ENCODE measurements at places on chromosomes 5 and 9.

DNA sequence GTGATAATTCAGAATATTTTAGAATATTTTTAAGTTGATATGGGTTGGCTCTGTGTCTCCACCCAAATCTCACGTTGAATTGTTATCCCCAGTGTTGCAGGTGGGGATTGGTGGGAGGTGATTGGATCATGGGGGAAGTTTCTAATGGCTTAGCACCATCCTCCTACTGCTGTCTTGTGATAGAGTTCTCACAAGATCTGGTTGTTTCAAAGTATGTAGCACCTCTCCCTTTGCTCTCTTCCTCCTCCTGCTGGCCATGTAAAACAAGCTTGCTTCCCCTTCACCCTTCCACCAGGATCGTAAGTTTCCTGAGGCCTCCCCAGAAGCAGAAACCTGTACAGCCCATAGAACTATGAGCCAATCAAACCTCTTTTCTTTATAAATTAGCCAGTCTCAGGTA, 214.6 kb upstream of the C9orf72 start:
- no peak for DNase-seq

DNA sequence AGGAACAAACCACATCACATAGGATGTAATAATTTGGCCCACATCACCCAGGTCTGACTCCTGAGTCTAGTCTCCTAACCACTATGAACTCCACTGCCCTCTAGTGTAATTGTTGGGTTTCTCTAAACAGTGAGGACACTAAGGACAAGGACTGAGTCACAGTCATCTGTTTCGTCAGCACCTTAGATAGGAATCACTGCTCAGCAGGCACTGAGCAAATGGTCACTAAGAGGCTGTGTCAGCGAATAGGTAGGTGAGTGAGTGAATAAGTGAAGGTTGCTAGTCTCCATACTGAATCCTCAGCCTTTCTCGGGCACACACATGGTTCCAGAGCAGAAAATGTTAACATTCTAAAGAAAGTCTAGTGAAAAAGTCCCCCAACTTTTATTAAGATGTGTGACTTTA, 278.6 kb downstream of the SPOCK1 start:
- DNase-seq = peak; percentile 87

DNA sequence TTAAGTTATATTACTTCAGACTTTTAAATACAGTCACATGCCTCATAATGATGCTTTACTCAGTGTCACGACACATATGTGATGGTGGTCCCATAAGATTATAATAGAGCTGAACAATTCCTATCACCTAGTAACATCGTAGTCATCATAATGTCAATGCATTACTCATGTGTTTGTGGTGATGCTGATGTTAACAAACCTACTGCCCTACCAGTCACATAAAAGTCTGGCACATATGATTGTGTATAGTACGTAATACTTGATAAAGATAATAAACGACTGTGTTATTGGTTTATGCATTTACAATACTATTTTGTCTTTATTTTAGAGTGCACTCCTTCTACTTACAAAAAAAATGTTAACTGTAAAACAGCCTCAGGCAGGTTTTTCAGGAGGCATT, 103.7 kb downstream of the PAM start:
- no peak for DNase-seq

DNA sequence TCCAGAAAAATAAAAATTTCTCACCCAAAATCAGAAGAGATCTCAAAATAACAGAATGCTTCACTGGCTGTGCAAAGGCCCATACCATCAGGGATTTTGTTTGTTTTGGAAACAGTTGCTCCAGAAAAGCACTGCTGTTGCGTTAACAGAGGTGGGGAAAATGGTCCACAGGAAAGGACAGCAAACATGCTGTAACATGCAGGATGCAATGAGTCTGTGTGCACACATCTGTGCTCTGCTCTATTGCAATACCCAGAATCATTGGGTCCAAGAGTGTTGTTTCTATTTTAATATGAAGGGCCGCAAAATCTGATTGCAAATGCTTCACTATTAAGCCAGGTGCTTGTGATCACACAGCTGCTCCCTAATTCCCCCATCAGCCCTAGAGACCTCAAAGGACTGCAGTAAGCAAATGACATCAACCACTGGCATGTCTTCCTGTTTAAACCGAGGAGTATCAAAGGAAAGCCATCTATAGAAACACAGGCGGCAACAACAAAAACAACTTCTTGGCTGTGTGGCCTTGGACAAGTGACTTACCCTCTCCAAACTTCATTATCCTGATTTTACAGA, 141.0 kb downstream of the DCP2 start:
- no peak for DNase-seq

GRCh38 chr9:363274-363612, 148.6 kb downstream of the DOCK8 start:
- no peak for DNase-seq

GRCh38 chr5:173643964-173644363, 27.5 kb upstream of the BOD1 start:
- peak; percentile 52 for DNase-seq

DNA sequence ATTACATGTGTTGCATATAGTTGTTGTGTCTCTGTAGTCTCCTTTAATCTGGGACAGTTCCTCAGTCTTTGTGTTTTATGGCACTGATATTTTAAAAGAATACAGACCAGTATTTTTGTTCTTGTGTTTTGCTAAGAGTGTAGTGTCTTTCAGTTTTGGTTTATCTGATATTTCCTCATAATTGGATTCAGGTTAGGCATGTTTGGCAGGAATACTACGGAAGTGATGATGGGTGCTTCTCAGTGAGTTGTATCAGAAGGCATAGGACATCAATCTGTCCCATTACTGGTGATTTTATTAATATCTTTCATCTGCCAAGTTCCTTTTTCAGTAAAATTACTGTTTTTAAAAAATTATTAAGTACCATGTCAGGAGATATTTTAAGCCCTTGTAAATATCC, 212.9 kb downstream of the ARHGEF28 start:
- DNase-seq = no peak

- no peak for DNase-seq
Measured at GRCh38 chr9:130665431-130666392, 1.3 kb downstream of the PRDM12 start.

GRCh38 chr9:111427186-111427585, 57.0 kb downstream of the ECPAS start:
- DNase-seq = no peak

DNA sequence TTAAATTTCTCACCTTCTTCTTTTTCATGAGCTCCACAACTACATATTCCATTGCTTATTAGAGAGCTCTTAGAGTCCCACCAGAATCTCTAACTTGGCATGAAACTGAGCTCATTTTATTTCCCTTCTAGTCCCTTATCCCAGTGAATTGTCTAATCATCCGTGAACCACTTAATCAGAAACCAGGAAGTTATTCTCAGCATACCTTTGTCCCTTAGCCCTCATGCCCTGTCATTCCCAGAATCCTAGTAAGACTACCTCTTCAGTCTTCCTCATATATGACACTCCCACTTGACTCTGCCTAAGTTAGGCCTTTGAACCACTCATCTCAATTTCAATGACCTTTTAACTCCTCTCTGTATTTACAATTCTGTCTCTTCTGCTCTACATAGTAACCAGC, 93.0 kb upstream of the PAPPA start:
- DNase-seq = no peak

- DNase-seq = no peak
Measured at GRCh38 chr5:115070737-115071136, 99.0 kb downstream of the TRIM36 start.

DNA sequence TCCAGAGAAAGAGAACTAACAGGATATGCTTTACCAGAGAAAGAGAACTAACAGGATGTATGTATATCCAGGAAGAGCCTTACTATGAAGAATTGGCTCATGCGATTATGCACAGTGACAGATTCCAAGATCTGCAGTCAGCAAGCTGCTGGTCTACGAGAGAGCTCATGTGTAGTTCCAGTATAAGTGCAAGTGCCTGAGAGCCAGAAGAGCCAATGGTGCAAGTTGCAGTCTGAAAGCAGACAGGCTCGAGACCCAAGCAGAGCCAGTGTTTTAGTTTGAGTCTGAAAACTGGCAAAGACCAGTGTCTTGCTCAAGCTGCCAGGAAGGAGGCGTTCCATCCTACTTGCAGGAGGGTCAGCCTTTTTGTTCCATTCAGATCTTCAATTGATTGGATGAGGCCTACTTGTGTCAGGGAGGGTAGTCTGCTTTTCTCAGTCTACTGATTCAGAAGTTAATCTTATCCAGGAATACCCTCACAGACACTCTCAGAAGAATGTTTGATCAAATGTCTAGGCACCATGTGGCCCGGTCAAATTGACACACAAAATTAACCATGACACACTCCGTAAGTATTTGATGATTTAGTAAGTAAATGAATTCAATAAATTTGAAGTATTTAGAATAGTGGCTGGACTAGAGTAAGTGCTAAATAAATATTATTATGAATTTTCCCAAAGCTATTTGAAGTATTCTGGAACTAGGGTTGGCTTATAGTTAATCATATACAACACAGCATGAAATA, 372.1 kb upstream of the SGCD start:
- no peak for DNase-seq

- no peak for DNase-seq
Measured at GRCh38 chr5:75200776-75201175, 35.9 kb downstream of the ANKRD31 start.

DNA sequence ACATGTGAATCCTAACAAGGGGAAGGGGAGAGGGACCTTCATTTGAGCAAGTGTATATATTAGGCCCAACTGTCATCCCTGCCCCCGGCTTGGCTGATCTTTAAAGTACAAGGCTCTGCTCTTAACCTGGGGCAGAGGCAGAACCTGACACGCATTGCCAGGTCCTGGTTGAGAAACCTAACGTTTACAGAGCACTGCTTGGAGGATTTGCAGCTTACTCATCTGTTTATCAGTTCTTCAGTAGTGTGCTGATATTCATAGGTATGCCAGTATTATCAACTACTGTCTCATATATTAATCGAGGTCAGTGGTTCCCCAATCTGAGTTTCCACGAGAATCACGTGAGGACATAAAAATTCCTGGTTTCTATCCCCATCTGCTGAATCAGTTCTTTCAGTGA, 50.4 kb downstream of the ACO1 start:
- no peak for DNase-seq

GRCh38 chr5:159873680-159874079, 42.6 kb upstream of the ADRA1B start:
- no peak for DNase-seq

DNA sequence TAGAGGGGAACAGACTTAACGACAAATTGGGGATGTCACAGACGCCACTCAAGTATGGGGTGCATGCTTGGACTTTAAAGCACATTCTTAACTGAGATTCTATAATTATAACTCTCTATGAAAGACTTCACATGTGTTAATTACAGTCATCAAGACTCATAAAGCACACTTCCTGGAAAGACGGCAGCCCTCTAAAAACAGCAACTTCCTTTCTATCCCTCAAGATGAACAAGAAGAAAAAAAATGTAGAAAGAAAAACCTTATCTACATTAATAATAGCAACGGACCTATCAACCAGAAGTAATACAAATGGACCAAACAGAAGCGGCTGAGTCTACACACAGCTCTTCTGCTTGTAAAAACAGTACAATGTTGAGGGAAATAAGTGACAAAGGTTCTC, 21.2 kb downstream of the GNAQ start:
- no peak for DNase-seq

DNA sequence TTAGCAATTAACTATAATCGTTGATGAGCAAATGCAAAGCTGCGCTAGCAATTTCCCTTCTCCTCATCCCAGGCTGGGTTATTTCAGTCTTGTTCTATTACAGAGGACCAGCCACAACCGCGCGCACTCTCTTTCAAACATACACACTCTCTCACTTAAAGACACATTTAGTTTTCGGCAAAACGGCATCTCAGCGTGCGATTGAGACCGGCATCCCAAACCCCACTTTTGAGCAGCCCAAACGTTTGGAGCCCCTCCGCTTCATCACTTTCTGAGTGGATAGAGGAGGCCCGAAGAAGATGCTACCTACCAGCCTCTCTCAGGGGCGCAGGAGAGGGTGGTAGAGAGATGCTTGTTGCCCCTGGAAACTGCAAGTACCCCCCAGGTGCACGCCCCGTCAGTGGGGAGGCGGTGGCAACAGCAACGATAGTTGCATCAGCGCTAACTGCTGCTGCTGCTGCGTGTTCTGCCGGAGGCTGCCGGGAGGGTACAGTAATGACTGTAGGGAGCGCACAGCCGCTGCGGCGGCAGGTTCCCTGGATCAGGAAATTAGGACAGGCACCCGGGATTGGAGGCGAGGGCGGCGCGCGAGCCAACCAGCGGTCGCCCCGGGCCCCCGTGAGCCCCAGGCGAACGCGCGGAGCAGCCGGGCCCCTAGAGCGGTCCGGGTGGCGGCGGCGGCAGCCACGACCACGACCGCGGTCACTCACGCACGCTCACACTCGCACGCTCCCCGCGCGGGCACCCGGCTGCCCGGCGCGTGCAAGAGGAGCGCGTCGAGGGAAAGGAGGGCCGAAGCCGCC, 467 bp upstream of the VLDLR start:
- DNase-seq = peak; percentile 96

DNA sequence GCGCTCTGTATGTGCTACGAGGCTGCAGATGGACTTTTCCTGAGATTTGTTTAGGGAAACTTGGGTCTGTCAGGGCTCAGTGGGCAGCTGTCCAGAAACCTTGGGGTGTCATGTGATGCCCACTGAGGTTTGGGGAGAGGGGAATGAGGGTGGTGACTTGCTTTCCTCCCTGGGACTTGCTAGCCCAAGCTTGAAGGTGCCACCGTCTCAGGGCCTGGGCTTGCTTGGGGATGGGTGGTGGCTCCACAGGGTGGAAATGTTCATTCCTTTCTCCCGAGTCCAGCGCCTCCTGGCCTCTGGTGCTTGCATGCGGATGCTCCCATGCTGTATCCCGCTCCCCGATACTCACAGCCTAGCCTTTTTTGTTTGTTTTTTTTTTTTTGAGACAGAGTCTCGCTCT, 33.3 kb downstream of the ZNF618 start:
- DNase-seq = no peak

- DNase-seq = peak; percentile 62
Measured at GRCh38 chr9:86246752-86247161, 12.7 kb downstream of the C9orf153 start.

DNA sequence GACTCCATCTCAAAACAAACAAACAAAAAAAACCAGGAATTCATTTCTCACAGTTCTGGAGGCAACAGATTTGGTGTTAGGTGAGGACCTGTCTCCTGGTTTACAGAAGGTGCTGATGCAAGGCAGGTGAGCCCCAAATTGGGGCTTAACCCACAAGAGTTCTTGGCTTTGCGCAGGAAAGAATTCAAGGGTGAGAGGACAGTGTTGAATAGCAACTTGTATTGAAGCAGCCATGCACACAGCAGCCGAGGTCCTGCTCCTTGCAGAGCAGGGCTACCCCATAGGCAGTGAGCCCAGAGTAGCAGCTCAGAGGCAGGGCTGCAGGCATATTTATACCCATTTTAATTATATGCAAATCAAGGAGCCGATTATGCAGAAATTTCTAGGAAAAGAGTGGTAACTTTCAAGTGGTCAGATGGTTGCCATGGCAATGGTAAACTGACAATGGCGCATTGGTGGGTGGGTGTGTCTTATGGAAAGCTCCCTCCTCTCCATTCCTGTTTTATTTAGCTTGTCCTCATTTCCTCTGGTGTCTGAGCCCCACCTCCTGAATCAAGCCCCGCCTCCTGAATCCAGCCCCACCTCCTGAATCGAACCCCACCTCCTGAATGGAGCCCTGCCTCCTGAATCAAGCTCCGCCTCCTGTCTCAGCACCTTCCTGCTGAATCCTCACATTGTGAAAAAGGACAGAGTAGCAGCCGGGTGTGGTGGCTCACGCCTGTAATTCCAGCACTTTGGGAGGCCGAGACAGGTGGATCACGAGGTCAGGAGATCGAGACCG, 34.5 kb upstream of the COL5A1 start:
- peak; percentile 40 for DNase-seq

- peak; percentile 34 for DNase-seq
Measured at GRCh38 chr9:114433086-114433485, 45.3 kb upstream of the AKNA start.
